Posterior cingulate gyrus (tissue), 11 donors: ENCODE measurements at places on chromosomes 1 and 21.

DNA sequence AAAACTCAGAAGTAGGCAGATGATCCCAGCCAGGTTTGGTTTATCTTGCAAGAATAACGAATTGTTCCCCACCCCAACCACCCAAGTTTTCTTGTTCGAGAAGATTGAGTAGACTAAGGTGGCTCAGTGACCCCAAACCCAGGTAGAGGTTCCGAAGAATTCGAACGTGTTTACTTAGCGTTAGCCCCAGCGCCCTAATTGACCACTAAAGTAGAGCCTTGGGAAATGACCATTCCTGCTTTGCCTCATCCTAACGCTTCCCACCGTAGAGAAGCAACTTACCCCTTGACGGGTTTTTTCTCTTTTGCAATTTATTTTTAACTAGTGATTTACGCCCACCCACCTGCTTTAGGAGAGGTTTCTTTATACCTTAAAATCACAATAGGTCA is 870 bp downstream of the FBXO28 start:
- no peak for DNase-seq

DNA sequence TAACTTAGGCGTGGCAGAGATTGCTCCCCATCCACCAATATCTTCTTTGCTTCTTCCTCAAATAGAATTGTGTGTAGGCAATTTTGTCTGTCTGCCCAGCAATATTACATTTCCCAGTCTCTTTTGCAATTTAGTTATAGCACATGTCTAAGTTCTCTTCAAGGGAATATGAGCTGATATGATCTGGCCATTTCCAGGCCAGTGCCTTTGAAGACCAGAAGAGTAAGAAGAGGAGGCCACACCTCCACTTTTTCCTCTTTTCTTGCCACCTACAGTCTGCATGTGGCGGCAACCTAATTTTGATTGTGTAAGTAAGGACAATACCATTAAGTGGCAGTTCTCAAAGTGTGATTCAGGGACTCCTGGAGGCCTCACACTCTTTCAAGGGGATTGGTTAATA is 6.3 kb upstream of the RSBN1 start:
- DNase-seq: no peak

DNA sequence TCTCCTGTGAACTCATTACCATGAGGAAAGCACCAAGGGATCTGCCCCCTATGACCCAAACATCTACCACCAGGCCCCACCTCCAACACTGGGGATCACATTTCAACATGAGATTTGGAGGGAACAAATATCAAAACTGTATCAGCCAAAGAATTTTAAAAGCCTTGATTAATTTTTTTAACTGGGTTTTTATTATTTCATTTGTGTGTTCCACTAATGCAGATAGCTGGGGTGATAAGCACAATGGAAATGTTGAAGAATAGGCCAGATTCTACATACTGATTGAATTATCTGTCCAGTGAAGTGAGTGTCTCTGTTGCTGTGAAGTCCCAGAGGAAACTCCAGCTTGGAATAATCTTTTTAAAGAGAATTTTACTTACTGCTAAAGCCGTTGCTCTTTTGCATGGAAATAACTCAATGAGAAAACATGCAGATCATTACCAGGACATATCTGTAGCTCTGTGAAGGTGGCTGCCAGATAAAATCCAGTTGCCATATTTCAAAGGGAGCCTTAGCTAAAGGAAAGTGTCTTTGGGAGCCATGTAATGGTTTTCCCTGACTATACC is 44.4 kb upstream of the DHCR24 start:
- no peak for DNase-seq

DNA sequence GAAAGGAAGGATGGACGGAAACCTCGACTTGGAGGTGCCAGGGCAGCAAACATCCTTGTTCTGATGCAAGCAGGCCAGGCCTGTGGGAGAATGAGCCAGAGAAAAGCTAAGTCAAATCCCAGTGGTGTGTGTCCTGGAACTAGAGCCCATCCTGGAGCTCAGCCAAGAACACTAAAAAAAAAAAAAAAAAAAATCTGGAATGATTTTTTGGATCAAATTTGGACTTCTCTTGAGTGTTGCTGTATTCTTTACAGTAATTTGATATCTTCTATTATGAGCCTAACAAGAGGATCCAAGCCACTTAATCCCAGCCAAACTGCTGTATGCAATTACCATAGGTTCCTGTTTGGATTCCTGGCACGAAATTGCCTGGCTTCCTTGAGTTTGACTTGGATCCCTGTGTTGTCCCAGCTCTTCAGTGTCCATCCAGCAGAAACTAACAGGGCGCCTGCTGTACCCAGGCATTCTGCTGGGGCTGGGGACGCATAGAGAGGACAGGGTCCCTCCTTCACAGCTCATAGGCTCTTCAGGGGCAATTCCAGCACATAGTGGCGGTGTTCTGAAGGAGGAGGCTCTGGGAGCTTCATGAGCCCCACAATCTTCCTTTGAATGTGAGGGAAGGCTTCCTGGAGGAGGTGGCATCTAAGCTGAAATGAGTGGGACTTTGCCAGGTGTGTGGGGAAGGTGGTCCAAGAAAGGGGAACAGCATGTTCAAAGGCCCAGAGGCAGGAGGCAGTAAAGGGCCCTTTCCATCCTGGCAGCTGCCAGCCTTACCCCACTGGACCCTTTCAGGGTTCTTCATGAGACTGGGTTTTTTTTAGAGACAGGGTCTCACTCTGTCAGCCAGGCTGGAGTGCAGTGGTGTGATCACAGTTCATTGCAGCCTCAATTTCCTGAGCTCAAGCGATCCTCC is 24.7 kb downstream of the EPHX1 start:
- peak; percentile 62 for DNase-seq

- DNase-seq: no peak
Observed at GRCh38 chr1:210910020-210910575, 223.8 kb downstream of the KCNH1 start.

- DNase-seq: no peak
Observed at GRCh38 chr21:38171723-38172344, 85.0 kb upstream of the KCNJ15 start.

- DNase-seq: no peak
Observed at GRCh38 chr1:34582356-34582755, 172.5 kb upstream of the GJB5 start.

DNA sequence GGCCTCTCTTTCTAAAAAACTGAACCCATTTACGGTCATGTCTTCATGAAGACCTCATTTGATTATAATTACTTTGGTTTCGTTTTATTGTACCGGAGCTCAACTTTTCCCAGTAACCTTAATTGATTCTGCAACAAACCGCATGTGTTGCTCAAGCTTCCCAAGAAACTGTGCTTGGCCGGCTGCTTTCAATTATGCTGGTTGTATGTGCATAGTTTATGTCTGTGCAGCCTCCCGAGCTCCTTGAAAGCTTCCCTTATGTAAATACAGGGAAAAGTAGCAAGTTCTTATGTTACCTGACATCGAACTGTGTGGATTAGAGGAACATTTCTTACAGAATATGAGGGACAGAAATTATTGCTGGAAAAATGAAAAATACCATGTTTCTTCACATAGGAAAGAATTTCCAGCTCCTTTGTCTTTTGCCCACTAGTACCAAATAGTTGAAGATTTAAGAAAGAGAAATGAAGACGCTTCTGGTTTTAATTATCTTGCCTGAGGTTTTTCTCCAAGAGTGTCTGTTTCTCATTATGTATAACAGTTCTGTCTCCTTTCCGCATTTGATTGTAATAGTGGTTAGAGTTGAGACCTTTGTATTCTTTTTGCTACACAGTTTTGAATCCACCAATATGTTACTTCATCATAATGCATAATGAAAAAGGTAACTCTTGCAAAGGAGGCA is 2.1 kb downstream of the VCAM1 start:
- no peak for DNase-seq

DNA sequence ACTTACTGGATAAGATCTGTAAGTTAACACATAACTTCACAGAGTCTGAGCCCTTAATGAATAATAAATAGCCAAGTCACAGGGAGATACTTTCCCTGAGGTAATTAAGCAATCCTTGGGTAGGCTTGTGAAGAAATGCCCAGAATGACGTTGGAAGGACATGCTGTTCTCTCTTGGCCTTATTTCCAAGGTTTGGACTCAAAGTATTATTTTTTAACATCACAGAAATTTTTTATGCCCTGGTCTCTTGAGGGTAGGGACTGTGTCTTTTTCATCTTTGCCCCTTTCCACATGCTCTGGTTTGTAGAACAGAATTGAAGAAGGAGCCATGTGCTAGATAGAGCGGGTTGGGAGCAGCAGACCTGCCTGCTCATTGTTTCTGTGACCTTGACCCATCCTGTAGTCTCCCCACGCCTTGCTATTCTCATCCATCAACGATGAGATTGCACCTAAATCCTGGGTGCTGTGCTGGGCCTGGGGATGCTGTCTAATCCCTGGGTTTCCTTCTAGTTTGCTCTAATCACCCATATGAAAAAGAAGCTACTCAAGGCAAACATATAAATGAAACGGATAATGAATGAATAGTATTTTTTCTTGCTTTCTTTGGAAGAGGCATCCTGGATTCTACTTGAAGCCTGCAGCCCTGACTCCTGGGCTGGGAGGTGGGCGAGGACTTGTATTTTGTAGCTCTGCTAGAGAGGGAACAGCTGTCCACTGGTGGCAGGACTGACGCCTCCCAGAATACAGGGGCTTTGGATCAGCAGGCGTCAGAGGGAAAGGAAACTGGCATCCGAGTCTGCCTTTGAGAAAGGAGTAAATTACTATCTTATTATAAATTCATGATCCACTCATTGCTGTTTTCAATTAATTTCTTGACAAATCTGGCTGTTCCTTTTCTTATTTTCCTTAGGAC is 17.5 kb upstream of the LAMTOR5 start:
- DNase-seq: no peak

DNA sequence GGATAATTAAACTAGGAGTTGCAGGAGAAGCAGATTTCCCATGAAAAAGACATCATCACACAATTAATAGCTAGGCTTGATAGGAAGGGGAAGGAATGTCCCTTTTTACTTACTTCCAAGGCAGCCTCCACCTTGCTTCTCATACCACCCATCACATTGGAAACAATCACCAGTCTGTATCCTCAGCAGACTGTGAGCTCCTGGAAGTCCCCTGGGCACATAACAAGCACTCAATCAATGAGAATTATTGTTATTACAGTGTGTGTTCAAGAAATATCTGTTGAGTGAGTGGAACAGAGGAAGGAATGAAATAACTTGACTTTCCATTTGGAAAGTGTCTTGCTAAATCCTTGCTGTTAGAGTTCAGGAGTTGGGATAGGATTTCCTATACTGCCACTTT is 36.2 kb downstream of the HIVEP3 start:
- no peak for DNase-seq

DNA sequence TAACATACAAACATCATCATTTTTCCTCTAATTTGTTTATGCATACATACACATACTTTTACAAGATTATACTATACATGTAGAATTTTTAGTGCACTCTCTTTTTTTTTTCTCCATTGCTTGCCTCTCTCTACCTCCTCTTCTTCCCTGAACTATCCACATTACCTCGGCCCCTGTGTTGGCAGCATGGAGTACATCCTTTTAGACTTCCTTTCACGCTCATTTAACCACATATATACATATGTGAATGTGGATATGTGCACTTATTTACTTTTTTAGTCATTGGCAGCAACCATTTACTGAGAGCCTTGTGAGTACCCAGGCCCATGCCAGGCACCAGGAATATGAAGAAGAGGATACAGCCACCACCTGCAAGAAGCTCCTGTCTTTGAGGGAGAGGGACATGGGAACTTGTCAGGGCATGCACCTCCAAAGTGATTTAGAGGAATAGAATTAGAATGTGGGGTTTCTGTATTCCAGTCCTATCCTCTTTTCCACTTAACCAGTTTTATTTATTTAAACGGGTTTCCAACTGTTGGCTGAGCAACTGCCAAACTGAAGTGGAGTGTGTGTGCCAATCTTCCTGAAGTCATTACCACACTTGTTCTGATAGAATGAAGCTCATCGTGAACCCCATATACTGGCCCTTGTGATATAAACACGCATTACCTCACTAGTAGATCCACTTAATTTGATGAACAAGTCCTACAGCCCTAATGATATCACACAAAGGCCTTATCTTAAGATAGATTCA is 212.6 kb downstream of the TNR start:
- DNase-seq: no peak

DNA sequence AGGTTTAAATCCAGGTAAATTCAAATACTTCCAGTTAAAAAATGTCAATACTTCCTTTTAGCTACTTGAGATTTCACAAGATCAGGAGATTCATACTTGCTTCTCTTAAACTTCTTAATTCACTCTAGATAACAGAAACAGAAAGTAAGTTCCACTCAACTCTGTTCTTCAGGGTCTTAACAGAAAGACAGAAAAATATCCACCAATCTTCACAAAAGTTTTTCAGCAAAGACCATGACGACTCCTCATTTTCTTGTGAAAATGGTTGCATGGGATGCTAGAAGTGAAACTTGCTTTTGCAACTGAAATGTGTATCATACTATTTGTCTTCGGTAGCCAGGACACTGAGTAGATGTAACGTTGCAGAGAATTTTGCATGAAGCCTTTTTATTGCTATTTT is 12.3 kb upstream of the LRRC8C start:
- DNase-seq: no peak
